ENCODE measurements at places on chromosomes 7 and 10. TPM values are rescaled to one million over a fixed set of nuclear protein-coding genes. Genes with fewer than 3 reads are reported as not detected.

DNA sequence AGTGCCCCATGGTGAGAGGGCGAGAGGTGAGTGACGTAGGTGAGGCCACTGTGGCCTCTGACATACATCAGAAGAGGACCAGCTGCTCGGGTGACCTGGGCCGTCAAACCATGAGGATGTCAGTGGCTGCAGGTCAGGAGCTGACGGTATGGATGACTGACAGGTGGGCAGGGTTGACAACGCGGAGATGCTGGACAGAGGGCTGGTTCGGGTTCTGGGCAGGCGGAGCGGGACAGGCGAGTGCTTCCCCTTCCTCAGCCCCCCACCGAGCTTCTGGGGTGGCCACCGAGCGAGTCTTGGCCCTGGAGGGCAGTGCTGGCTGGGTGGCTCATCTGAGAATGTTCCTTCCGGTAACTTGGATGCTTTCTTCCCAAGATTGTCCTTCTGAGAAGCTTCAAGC, 91.8 kb downstream of the ACTR3B start:
- DNase-seq = no peak

- DNase-seq = no peak
Observed at GRCh38 chr10:120953897-120954296, 102.7 kb downstream of the WDR11 start.

- DNase-seq = no peak
Observed at GRCh38 chr10:125136087-125136486, 24.3 kb downstream of the CTBP2 start.

DNA sequence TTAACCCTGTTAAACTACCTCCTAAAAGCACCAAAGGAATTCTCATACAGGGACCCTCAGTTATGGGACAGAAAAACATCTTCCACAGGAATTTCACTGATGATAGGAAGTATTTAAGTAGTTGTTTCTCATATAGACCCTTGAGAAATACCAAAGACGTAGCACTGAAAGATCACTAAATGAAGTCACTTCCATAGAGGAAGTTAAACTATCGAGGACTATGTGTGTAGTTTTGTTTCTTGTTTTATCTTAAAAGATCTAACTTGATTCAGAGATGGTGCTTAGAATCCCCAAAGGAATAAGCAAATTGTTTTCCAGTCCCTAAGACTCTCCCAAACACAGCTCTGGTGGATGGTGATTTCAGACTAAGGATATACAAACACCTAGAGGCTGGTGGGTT, 94.8 kb upstream of the AFAP1L2 start:
- no peak for DNase-seq

DNA sequence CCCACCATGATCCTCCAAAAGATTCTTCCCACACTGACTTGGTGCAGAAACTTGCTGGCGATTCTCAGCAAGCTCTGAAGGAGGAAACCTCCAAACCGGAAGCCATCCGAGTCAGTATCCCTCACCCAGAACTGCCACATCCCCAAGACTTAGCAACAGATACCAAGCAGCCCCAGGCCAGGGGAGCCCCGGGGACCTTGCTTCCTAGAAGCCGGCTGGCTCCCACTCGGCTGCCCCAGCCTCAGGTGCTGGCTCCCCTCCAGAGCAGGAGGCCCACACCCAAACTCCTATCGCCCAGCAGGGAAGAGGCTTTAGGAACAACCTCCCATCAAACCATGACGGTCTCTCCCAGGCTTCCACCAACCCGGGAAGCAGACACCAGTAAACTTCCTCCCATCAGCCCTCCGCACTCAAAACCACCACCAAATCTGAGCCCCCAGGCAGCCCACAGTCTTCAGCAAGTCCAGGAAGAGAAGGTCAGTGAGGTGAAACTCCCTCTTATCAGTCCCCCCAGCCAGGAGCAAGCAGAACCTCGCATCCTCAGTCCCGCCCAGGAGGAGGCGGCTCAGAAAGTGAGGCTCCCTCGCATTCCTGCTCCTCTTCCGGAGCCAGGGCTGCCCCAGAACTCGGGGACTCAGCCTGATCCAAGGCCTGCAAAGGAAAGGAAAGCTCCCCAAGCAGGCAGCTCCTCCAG, 82.3 kb downstream of the LRGUK start:
- DNase-seq = no peak

REPIN1 gene
- total RNA-seq = 49.3 TPM

All from activated naive CD4-positive, alpha-beta T cell treated with anti-CD3 and anti-CD28 coated beads for 36 hours (primary cell).